ENCODE measurements at places on chromosomes 2 and 18.

DNA sequence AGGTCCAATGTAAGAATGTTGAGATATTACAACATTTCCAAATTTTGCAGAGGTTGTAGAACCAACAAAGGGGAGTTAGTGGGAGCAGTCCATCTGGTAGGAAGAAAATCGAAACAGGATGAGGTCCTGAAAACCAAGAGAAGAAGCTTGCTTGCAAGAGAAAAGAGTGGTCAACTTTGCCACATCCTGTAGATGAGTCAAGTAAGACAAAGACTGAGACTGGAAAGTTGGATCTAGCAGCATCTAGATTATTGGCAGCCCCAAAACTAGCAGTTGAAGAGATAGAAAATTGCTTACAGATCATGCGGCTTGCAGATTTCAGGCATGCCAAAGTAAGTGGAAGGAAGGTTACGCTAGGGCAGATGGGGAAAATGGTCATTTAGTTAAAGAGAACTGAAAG lies 378.9 kb downstream of the GRB14 start:
- DNase-seq, result no peak

DNA sequence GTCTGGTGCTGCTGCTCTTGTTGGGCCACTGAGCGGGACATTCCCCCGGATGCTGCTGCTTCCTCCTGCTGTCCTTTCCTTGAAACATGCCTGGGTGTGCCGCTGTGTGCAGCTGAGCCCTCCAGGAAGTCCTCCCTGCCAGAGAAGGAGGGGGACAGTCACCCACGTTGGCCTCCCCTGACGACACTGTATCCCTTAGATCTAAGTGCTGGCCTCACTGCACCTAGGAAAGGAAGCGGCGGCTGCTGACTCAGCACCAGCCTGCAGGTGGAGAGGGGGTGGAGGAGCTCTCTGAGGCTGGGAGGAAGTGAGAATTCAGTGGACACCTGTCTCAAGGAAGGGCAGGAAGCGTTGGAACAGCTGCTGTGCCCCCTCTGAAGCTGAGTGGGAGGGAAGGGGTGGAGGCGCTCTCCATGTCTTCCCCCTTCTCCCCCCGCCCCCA lies 239.8 kb downstream of the HAUS1 start:
- DNase-seq, result no peak

GRCh38 chr18:50877545-50878265 lies 1.2 kb upstream of the ME2 start:
- no peak for DNase-seq

- DNase-seq, result peak; percentile 90
Measured at GRCh38 chr18:32372381-32373061, 98.2 kb downstream of the GAREM1 start.

DNA sequence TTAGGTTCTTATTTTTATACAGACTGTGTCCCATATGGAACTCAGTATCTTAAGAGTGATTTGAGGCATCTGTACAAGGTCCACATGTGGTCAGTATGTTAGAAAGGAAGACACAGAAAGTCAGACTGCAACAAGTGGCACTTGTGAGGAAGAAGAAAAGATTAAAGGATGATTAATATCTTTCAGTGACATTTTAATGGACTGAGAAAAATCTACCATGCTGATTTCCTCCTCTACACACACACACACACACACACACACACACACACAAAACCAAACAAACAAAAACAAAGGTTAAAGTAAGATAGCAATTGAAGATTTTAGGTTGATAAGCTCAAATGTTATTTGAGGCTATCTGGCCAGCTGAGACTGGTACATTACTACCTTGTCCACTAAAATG lies 94.5 kb upstream of the CHRNA1 start:
- DNase-seq, result no peak

DNA sequence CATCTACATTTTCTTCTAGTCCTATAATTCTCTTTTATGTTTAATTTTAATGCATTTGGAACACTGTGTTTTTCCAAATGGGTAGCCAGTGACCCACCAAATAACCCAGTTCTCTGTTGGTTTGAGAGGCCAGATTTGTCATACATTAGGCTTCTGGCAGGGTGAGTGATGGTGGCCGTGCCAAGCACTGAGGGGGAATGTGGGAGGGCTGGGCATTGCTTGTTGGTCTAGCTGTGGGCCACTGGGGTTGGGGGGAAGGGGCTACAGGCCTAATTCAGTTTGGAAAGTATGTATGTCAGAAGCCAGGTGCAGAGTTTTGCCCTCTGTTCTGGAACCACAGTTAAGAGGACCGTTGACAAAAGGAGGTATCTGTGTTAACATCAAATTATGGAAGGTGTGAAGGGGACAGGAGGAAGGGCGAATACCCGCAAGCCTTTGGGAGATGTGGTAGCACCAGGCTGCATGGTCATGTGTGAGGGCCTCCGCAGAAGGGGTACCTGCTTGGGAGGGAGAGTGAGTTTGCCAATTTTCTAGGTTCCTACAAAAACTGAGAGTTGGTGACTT lies 38.1 kb upstream of the SCLY start:
- no peak for DNase-seq

DNA sequence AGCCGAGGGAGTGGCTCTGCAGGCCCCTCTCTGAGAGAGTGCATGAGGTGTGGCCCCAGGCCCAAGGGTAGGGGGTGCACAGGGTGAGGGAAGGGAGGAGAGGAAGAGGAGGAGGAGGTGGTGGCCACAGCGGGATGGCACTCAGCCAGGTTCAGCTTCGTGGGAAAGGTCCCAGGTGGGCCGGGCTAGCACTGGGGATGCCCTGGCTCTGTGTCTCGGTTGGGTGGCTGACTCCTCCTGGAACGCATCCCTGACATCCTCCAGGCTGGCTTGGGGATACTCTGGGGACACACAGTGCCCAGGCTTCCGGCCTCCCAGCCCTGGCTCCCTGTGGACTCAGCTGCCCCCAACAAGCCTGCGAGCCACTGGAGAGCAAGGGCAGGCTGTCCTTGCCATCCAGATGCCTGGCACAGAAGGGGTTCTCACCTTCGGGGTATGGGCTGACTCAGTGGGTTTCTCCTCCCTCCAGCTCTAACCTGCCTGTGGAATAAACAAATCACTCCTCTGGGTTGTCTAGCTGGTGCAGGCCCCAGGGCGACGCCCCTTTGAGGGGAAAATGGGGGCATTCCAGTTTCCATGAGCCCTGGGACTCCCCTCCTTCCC lies 582 bp upstream of the ZAP70 start:
- DNase-seq, result no peak

GRCh38 chr2:16614314-16614860 lies 51.2 kb downstream of the CYRIA start:
- no peak for DNase-seq

GRCh38 chr2:241095594-241096290 lies 6.3 kb downstream of the MTERF4 start:
- DNase-seq, result no peak

DNA sequence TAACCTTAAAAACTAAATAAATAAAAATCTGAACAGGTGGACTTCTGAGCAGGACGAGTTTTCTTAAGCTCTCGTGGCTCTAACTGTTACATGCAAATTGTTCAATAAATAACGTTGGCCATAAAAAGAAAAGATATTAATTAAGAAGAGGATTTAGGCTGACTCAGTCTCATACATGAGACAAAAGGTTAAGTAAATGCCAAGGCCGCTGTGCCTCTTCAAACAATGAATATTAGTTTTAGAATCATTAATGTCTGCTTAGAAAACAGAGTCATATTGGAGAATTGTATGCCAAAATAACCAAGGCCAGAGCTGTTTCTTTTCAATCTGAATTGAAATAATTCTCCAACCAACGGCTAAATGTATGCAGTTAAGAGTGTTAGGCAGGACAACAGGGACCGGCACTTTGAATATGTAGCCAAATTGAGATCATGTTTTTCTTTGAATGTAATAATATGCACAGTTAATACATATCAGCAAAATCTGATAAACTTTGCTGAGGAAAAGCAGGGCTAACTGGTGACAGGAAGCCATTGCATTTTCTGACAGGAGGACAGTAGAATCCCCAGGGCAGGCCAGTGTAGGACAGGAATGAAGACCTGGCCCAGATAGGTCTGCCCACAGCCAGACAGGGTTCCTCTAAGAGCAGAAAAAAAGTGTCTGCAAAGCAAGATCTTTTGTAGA lies 1041.4 kb upstream of the FANCL start:
- no peak for DNase-seq

GRCh38 chr2:130853391-130853790 lies 16.7 kb downstream of the ARHGEF4 start:
- no peak for DNase-seq

DNA sequence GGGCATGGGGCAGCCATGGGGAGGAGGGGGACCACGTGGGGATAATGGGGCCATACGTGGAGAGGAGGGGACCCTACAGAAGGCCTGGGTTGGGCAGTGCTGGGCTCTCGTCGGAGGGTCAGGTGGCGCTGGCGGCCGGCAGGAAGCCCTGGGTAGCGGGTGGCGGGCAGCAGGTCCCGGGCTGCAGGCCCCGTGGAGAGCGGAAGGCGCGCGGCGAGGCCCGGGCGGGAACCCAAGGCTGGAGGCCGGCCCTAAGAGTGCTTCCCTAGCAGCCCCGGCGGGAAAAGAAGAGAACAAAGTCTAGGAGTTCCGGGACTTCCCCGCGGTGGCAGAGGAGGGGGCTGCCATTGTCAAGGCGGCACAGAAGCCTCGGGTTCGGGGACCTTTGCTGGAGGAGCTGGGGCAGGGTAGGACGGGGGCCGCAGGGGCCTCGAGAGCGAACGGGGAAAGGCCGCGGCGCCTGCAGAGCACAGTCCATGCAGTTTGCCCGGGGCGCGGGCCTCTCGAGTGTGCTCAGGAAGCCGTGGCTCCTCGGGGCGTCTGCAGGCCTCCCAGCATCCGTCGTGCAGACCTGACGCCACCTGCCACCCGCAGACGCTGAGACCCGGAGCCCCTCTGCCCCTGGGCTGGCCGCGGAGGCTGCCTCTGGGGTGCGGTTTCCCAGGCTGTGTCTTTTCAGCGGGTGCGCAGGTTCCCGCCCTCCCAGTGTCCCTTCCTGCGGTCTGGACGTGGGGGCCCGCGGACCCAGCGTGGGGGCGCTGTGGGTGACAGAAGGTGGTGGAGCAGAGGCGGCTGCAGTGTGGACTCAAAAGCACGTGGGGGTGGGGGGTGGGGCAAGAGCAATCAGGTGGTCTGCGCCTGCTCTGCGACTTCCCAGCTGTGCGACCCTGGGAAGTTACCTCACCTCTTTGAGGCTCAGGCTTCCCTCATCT lies 19.4 kb upstream of the NCL start:
- no peak for DNase-seq

- DNase-seq, result no peak
Measured at GRCh38 chr18:61420218-61420885, 87.1 kb downstream of the CDH20 start.

DNA sequence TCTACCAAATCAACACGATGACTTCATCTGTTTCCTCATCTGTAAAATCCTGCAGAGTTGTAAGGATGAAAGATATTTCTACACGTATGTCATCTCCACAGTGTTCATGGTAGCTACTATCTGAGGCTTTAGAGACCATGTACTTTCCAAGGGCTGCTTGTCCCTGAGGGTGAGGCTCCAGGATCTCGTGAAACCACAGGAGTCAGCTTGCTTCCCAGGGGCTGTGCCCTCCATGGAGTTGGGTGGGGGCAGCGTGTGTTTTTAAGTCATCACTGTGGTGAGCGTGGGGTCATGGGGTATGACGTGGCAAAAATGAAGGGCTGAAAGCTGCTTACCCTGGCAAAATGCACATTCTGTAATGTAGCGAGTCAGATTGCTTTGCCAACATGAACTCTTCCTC lies 81.6 kb downstream of the ASAP2 start:
- DNase-seq, result no peak

DNA sequence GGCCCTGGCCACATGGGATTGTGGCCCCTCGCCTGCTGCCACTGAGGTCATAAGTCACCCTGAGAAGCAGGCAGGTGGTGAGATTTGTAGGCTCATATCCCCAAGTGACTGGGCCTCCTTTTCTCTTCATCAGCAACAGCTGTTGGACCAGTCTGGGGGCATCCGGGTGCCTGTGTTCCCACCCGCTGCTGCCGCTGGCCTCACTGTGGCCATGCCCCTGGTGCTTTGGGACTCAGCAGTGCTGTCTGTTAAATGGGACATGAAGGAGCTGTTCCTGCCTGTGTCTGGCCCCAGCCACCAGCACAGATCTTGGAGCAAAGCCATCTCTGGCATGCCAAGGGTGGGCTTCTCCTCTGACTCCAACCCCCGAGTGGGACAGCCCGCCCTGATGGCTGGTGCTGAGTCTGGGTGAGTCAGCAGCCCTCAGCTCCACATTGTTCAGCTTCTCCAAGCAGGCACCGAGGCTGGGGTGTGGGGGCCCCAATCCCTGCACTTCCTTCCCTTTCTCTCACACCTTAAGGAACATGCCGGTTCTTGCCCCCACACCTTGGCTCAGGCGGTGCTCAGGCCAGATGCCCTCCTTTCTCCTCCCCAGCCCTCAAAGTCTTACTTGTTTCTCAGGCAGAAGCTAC lies 207.9 kb downstream of the GLI2 start:
- DNase-seq, result no peak

DNA sequence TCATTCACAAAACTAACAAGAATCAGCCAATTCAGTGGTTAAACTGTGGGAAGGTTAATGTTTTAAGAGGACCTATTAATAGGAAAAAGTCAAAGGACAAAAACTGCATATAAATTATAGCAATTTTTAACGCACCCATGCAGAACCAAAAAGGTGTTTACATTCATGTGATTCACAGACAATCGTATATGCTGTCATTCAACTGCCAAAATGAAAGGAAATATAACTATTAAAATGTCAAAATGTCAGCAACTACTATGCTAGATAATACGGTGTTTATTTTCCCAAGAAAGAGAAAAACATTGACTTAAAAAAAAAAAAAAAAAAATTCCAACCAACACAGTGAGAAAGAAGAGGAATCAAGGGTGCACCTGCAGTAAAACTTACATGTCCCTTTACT lies 48.5 kb downstream of the DYM start:
- DNase-seq, result no peak

- DNase-seq, result no peak
Measured at GRCh38 chr18:64852281-64852680, 703.4 kb upstream of the LINC00305 start.

DNA sequence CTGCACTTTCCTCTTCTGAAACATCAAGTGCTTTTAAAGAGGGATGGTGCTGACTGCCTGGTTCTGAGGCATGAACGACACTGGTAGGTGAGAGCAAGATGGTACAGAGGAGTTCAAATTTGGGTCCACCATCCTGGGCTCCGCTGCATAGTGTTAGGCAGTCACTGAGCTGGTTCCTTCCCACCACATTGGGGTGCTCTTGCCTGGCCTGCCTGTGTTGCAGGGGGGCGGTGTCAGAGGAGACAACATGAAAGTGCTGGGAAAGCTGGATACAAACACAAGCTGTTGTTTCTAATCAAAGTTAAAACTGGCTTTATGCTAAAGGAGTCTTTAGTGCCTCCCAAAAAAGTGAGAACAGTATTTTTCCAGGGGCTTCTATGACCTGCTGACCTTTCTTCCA lies 258.1 kb downstream of the GBX2 start:
- DNase-seq, result no peak

DNA sequence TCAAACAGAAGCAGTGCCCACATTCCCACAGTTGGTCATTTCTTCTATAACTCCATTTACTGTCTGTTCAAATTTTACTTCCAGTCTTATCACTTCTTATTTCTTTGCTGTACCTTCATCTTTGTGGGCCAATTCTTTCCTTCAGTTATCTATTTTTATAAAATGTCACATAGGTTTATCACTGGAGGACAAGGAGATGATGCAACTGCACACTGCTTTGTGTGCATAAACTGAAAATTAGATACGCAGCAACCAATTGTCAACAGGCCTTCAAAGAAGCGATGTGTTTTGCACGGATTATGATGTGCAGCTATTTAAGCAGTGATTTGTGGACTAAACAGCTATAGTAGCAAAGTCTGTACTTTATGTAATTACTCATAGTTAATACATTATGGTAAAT lies 726.8 kb upstream of the GCFC2 start:
- DNase-seq, result no peak

All from pancreas (tissue), 10 donors.